Mesothelial cell of epicardium (in vitro differentiated cells): ENCODE measurements at places on chromosomes 12 and 14. TPM values are rescaled to one million over a fixed set of nuclear protein-coding genes. Genes with fewer than 3 reads are reported as not detected.

- DNase-seq = no peak
Measured at GRCh38 chr14:106087837-106088236, 561.5 kb downstream of the TMEM121 start.

- DNase-seq = no peak
Measured at GRCh38 chr14:68232300-68233055, 412.9 kb downstream of the RAD51B start.

DNA sequence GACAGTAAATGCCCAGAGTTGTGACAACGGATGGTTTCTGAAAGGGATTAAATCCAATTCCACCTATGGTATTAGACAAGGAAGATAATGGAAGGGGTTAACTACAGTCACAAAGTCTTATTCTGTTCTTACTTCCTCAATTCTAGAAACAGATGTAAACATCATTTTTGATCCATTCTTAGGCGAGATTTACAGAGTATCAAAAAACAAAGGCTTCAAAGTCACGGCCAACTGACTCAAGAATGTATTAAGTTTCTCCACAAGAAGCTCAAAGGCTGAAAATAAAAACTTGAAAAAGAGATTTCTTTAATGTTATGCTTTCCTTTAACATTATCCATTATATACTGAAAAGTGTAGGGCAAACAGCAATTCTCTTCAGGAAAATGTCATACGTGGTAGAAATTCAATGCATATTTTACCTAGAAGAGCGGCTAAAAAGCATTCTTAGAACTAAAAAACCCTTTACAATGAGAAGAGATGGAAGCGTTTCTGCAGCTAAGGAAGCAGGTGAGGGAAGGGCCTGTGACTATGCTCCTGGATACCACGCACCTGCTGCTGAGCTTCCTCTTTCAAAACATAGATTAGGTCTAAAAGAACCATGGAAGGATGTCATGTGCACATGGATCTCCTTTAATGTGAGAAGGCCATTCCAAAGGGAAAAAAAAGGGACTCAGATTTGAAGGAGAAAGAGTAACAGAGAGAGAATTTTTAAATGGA, 185.8 kb downstream of the STXBP6 start:
- DNase-seq = no peak

- no peak for DNase-seq
Measured at GRCh38 chr14:39175445-39176262, 600 bp downstream of the PNN start.

GRCh38 chr14:25658988-25659387, 609.0 kb upstream of the STXBP6 start:
- no peak for DNase-seq

DNA sequence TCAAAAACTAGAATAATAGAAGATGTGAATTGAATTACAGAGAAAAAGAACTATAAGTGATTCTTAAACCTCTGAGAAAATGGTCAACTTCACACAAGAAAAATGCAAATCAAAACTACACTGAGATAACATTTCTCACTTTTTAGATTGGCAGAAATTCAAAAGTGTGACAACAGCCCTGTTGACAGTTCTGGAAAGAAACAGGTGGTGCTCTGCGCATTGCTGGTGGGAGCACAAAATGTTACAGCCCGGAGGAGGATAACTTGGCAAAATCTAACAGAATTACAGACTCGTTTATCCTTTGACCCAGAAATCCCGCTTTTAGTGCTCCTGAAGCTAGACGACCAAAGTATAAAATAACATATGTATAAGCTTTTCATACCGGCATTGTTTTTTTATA, 222.5 kb upstream of the CNTN1 start:
- no peak for DNase-seq

DNA sequence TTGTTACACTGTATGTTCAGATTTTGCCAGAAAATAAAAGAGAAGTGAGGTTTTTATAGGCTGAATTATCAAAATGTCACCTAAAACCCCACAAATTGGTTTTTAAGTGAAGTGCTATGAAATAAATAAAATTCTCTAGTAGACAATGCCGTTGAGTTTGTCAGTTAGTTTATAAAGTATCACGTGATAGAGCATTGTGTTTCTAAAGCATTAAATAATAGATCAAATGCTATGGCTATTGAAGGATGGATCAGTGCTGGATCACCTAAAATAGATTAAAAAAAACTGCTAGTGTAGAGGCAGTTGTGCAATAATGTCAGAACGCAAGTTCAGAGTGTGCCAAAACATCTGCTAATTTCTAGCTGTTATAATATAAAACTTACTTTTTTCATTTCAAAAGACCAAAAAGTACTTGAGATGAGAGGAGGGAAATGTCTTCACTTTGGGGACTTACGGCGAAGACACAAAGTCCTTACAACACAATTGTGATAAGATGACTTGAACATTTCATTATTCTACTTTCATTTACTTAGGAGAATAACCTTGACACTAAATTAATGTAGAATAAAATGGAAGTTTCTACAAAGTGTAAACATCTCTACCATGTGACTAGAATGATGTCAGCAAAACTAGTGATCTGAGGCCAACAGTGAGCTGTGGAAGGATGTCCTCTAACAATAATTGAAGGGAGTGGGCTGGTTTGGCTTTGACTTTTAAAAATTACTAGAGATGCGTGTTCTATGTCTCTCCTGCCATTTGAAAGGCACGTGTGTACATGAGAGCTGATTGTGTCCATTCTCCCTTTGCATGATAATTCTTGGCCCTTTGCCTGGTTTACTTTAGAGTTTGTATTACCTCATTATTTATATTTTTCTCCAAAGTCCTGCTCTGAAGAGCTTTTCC, 154.4 kb upstream of the PDE3A start:
- DNase-seq = no peak

GALNT6 gene
- 12.8 to 14.3 TPM (median 13.8 TPM) in 3 replicates for total RNA-seq

FGF6 gene
- not detected in 3 replicates for total RNA-seq
